ENCODE measurements at places on chromosomes 1 and 21.

DNA sequence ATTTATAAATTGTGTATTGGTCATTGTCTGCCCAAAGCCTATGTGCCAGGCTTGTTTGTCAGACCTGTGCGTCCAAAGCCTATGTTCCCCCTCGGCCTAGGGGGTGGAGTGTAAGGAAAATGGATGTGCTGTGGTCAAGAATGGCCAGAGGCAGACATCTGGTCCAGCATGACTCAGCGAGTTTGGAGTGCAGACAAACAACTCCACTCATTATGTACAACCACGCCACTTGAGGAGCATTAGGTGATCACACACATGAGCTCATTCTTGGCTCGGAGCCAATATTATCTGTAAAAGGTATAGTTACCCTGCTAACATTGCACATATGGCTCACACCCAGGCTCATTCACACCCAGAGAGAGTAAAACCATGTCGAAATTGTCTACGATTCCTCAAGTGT, 1047.6 kb upstream of the ADGRL4 start:
- no peak for DNase-seq

DNA sequence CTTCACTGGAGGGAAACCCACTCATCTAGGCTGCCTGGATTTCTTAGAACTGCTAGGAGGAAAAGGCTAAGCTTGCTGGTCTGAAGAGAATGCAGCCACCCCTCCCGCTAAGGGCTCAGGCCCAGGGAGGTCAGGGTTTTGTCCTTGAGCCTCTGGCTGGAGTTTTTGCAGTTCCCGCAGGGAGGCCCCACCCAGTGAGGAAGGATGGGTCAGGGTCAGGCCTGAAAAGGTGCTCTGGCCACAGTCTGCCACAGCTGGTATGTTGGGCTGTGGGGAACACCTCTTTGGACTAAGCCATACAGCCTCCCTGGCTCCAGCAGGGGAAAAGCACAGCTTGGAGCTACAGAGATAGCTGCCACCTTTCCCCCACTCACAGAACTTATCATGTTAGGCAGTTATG, 71.4 kb upstream of the PAPPA2 start:
- DNase-seq: no peak

DNA sequence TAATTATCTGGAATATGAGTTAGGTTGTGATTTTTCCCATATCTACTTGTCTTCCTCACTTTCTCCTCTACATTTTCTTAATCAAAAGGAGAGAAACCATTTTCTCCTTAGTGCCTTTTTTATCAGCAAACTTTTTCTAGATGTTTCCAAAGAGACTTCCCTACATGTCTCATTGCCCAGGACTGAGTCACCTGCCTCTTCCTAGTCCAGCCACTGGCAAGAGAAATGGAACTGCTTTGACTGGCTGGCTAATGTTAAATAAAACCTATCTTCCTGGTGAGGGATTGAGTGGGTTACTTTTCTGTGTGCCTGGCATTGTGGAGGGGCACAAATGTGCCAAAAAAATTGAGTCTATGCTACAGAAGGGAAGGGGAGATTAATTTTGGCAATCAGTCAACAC, 52.1 kb upstream of the CD5L start:
- DNase-seq: no peak

DNA sequence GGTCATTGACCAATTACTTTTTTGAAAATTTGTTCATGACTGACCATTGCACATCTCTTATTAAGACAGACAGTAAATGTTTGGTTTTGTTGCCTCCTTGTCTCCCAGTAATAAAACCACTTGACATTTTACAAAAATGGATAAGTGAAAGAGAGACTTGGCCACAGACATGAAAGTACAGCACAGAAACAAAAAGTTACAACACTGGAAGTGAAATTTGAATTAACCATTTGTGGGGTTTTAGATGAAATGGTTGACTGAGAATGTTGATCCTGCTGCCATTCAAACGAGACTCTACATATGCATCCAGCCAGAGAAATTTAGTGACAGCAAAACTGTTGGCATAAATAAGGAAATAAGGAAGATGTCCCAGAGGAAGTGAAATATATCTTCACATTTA, 79.3 kb upstream of the B3GALT2 start:
- no peak for DNase-seq

DNA sequence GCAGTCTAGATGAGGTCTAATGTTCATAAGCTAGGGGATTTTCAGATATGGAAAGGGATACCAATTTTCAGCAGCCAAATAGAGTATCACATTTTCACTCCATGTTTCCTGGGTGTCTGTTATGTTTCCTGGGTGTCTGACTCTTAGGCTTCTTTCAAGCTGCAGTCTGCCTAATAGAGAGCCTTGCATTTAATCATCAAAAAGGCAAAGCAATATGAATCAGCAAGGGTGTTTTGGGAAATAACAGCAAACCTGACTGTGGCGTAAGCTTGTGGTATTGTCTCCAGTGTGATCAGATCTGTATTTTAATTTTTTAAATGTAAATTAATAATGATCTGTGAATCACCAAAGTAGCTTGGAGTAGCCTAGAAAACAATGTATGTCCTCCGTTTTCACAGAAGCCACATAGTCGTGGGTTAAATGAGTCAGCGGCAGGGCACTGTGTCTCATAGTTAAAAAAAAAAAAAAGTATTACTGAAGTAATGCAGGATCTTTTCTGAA, 10.4 kb downstream of the LGALS8 start:
- no peak for DNase-seq

GRCh38 chr1:239243006-239243405, 143.4 kb upstream of the CHRM3 start:
- DNase-seq: no peak
